NCI-H2107 (cell line): ENCODE measurements at places on chromosomes 11 and 22.
A peak's percentile ranks its signal among the peaks of the same experiment; 100 is the strongest.

- no peak for DNase-seq
Measured at GRCh38 chr11:134283461-134284230, 7.5 kb downstream of the GLB1L3 start.

DNA sequence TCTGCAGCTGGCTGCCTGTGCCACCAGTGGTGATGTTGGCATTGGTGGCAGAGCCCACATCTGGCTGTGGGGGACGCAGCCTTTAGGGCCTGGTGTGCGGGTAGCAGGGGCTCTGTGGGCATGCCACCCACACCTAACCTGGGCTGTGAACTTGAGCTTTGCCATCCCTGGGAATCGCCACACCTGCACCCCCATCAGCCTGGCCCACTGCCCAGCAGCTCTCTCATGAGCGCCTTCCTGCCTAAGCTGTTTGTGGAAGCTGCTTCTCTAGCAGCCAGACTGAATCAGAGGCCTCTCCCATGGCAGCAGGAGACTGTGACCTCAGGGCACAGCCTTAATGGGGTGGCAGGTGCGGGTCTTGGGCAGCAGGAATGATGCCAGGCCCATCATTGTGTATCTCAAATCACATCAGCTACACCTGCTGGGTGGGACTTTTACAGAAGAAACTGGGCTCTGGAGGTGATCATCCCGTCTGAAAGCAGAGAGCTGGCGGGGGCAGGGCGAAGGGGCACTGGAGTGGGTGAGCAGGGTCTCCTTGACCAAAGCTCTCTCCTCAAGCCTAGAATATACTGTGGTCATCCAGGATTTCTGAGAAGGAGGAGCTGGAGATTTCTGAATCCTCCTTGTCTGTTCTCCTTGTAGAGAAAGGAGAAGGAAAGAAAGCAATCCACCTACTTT, 17.8 kb upstream of the CARS1 start:
- peak; percentile 14 for DNase-seq

GRCh38 chr22:20566420-20567260, 59.2 kb downstream of the MED15 start:
- DNase-seq: no peak

DNA sequence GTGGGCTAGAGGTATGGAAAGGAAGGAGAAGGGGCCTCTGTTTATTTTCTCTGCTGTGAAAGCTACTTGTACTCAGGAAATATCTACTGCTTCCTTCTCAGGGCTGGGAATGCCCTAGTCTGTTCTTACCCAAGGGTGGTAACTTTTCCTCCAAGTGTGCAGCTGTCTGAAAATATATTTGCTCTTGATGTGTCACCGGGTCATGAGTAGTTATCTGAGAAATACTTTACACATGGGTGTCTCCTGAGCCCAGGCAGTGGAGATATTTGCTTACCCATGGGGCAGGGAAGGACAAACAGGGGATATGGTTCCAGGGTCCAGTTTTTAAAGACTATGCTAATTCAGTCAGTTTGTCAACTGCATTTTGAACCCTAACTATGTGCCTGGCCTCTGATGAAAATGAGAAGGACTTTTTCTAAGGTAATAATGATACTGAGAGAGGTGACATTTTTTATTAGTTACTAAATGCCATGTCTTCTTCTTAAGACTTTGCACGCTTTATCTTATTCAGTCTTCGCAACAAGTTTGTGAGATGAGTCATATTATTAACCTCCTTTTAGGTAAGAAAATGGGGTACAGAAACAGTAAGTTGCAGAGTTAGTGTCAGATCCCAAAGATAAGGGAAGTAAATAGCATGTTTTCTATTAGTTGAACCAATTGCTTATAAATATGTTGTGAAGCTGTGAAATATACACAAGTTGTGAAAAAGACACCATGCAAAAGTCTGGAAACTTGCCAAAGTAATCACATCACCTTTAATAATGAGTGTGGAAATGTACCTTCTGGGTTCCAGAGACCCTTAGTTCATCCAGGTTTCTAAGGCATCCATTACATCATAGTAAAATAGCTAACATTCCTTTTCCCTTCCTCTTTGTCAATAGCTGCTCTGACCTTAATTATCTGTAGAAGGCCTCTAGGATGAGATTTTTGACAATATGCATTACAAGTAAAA, 22.9 kb downstream of the SYTL2 start:
- DNase-seq: no peak

- no peak for DNase-seq
Measured at GRCh38 chr11:11534981-11535380, 86.8 kb downstream of the GALNT18 start.

- no peak for DNase-seq
Measured at GRCh38 chr11:74541466-74541865, 47.9 kb upstream of the LIPT2 start.

- DNase-seq: no peak
Measured at GRCh38 chr11:120717042-120717441, 205.5 kb downstream of the GRIK4 start.

- peak; percentile 59 for DNase-seq
Measured at GRCh38 chr22:46107089-46107664, 43.1 kb upstream of the PPARA start.

DNA sequence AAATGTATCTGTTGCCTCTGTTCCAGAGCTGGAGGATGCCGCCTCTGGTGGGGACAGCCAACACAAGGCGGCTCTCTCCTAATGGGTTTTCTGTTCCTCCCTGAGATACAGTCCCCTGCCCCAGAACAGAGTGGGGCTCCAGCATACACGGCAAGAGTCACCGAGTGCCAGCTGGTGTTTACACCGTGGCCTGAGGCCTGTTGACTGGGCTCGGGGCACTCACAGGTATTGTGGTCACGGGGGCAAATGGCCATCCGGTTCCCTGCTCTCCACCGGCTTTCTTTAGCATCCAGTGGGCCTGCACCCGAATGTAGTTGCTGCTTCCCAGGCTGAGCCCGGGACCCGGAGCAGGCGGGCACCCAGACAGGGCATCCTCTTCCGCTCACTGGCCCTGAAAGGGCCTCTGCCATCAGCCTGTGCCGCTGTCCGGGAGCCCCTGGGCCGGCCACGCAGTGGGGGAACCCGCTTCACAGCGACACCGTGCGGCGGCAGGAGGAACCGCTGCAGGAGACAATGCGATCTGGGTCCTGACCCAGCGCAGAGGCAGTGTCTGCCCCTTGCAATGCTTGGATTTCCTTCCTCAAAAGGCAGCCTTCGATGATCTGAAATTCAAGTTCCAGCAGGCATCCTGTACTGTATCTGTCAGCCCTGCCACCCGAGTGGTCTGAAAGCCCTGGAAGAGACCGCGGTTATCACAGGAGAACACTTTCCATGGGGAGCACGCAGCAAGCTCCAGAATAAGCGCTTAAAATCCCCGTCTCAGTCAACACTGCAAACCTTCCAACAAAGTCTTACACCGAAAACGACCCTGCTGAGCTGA, 859 bp upstream of the KRTAP5-5 start:
- DNase-seq: no peak

GRCh38 chr22:19962246-19962908, 20.8 kb upstream of the TXNRD2 start:
- DNase-seq: peak; percentile 37

- no peak for DNase-seq
Measured at GRCh38 chr11:22340701-22341587, 2.8 kb downstream of the SLC17A6 start.

DNA sequence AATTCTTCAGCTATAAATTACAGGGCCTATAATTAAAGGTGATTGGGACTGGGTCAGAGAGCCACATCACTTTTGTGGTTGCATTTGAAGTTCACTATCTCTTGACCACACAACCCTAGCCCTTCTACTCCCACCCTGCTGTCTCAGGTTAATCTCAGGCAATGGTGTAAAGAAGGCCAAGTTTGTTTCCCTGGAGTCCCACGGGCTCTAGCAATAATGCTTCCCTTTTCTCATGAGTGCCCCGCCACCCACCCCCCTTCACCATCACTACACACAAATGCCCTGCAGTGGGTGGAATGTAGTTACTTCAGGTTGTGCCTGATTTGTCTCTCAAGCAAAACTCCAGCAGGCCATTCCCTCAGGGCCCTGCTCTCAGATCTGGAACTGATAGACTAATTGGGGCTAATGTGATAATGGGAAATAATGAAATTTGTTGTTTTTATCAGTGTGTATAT, 1.8 kb upstream of the EHF start:
- no peak for DNase-seq
